IPS-NIHi11 (cell line): ENCODE measurements at places on chromosomes 5 and 9.

DNA sequence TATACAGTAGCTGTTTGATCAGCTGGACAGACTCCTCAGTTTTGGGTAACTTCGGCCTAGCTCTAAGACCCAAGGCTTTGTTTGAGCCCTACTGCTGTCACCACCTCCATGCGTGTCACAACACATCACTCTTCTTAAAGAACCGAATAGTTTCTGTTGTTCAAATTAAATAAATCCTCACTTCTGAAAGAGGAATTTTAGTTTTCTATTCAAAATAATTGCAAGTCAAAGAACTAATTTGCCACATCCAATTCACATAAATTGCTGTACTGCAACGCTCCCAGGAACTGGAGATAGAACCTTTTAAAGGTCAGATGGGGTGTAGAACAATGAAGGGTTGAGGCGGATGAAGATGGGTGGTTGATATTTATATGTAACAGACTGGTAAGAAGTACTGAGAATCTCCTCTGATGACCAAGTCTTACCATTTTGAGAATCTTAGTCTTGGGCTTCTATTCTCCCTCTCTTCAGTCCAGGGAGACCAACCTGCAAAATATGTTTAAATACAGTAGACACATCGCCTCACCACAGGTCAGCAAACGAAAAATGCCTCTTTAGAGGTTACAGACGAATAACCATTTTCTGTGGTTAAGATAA lies 1.6 kb downstream of the NREP start:
- no peak for DNase-seq

DNA sequence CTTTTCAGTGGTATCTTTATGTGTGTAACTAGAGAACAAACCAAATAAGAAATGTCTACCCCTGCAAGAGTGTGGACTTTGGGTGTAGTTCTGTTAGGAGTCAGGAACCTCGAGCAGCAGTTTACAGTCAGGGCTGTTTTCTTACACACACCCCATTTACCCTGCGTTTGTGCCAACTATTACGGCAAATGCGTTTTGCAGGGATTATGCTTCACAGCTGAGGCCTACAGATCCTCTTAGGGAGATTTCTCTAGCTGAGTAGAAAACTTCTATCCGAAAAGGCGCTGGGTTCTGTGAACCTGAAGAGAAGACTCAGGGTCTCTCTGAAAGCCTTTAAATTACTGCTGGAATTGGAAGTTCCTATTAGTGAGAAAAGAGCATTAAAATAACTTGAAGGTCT lies 51.4 kb downstream of the ACER2 start:
- no peak for DNase-seq

DNA sequence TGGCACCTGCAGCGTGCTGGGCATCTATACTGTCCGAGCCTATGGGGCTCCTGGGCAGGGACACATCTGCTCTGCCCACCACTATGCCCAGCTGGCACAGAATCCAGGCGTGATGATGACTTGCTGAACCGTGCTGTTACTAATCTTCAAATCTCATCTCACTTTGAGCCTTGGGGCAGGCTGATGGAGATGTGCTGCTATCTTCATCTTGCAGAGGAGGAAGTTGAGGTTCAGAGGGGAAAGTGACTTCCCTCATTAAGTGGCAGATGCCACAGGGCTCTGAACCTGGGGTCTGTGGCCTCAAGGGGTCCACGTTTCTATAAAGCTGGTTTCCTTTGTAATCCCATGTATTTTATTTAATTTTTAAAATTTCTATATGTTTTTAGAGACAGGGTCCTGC lies 4.7 kb downstream of the SLC2A6 start:
- no peak for DNase-seq

- peak; percentile 91 for DNase-seq
Measured at GRCh38 chr9:127927201-127927987, 3.2 kb downstream of the PIP5KL1 start.

GRCh38 chr9:134284273-134284672 lies 42.0 kb upstream of the RXRA start:
- DNase-seq: no peak

GRCh38 chr5:139481580-139482049 lies 943 bp downstream of the STING1 start:
- no peak for DNase-seq

- no peak for DNase-seq
Measured at GRCh38 chr5:116516021-116516420, 58.6 kb downstream of the SEMA6A start.

DNA sequence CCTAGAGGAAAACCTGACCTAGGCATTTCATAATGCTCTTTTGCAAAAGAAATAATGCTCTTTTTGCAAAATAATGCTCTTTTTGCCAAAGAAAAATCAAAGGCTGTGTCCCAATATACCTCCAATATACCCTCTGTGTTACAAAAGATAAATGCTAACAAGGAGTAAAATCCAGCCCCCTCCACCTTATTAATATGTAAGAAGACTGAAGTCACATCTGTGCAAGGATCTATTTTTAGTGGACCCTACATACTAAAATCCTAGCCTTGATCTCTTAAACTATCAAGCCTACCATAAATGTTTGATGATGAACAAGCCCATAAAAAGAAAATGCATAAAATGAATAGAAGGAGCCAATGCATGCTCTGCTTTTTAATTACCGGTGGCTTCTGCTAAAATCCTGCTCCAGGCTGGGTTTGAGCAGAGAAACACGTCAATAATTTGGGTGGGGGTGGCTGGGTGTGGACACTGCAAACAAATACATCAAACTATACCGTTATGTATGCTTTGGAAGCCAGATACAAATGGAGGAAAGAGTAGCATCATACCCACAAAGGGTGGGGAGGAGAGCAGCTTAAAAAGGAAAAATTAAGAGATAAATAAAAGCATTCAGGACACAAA lies 131.6 kb downstream of the SEMA6A start:
- DNase-seq: no peak

- DNase-seq: no peak
Measured at GRCh38 chr5:168303393-168304025, 12.1 kb downstream of the WWC1 start.

- no peak for DNase-seq
Measured at GRCh38 chr5:169417676-169418075, 116.7 kb upstream of the SLIT3 start.

DNA sequence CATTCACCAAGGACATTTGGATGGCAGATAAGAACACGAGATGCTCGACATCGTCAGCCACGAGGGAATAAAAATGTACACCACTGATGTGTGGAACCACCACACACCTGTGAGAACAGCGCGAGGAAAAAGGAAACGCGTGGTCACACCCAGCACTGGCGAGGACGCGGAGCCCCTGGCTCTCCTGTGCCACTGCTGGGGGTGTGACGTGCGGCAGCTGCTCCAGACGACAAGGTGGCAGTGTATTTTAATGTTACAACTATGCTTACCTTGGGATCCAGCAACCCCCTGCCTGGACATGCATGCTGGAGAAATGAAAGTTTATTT lies 13.6 kb upstream of the CEP72 start:
- no peak for DNase-seq
